ENCODE measurements at places on chromosomes 6 and 20.

DNA sequence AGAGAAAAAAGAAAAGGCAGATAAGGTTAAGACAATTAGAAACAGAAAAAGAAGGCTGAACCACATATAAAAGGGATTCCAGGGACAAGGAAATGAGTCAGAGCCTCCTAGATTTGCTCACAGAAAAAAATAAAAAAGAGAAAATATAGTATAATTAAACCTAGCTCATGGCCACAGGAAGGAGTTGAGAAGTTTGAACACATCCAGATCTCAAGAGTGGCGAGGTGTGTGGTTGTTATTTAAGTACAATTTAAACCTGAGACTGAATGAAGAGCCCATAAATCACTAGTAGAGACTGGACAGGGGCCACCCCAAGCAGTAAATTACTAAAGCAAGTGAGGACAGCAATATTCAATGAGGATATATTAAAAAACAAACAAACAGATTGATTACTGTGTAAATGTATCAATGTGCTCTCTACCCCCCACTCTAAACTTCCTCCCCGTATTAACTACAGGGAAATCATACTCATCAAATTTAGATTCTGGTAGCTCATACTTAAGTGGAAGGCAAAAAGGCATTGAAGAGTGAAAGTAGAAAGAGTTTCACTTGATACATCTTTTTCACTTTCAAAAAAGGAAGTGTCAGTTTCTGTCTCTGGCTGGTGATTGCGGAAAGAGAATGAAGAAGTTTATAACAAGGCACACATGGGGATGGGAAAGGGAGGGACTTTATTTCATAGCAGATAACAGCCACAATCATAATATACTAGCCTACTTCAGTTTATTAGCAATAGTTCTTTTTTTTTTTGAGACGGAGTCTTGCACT, 49.3 kb upstream of the SCAF8 start:
- DNase-seq, result no peak

DNA sequence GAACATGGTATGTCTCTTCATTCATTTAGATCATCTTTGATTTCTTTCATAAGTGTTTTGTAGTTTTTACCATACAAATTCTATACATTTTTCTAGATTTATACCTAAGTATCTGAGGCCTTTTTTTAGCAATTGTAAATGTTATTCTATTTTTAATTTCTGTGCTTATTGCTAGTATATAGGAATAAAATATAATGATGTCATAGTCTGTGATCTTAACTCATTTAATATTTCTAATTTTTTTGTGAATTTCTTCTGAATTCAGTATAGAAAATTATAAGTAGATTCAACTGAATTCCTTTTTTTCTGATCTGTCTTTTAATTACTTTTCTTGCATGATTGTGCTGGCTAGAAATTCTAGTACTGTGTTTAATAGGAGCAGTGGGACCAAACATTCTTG, 520.6 kb downstream of the NKAIN2 start:
- no peak for DNase-seq

DNA sequence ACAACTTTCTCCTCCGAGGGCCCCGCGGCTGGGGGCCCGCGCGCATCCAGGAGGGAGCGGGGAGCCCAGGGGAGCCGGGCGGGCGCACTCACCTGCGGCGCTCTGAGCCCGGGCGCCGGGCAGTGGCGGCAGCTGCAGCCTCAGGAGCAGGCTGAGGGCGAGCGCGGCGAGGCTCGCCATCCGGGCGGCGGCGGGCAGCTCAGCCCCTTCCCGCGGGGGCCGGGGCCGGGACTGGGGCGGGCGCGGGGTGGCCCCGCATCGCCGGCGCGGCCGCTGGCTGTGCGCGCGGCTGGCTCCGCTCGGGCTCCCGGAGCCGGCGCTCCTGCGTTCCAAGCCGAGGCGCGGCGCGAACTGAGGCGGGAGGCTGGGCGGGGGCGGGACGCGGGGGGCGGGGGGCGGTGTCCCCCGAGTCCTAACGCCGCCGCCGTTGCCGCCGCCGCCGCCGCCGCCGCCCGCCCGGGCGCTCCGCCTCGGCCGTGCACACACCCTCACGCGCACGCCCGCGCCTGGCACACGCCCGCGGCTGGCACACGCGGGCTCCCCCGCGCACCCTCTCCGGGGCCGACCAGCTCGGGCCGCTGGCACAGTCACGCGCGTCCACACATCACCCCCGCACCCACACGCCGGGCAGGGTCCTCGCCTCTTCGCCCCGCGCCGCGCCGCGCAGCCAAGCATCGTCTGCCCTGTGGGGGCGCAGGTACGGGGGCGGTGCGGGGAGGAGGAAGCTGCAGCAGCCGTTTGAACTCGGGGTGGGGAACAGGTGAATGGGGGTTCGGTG, at the start of gene PTPRT:
Gene PTPRT, minus strand, starts transcription at position 353 of the 778 bp plus-strand sequence. Its CDS starts 173 bp downstream, at position 180.
- no peak for DNase-seq

- no peak for DNase-seq
These were observed 164.6 kb downstream of the ZNF217 start for GRCh38 chr20:53428996-53429395.

- no peak for DNase-seq
These were observed 31.3 kb upstream of the BMP2 start for GRCh38 chr20:6735942-6736845.

DNA sequence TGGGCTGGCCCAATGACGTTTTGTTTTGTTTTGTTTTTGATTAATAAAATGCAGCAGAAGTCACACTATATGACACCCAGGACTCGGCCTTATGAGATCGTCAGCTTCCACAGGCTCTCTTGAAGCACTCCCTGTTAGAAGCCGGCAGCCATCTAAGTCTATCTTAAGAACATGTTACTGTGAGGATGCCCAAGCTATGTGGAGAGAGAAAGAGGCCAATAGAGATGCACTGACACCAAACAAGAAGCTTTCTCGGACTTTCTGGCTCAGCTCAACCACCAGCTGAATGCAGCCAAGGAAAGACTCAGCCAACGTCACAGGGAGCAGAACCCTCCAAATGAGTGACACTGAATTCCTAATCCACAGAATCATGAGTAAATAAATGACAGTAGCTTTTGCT, 14.0 kb downstream of the SGK1 start:
- DNase-seq, result no peak

GRCh38 chr6:14025160-14025559, 92.4 kb upstream of the CD83 start:
- no peak for DNase-seq

GRCh38 chr20:8557711-8558110, 425.6 kb downstream of the PLCB1 start:
- DNase-seq, result no peak

- DNase-seq, result no peak
These were observed 48.7 kb downstream of the NCOA7 start for GRCh38 chr6:125839471-125839870.

GRCh38 chr6:38588631-38589366, 50.9 kb downstream of the BTBD9 start:
- no peak for DNase-seq

GRCh38 chr6:36691612-36692011, 6.0 kb upstream of the RAB44 start:
- no peak for DNase-seq

Measured in ascending aorta (tissue), 2 donors.